ENCODE measurements at places on chromosomes 2 and 18. TPM values are rescaled to one million over a fixed set of nuclear protein-coding genes. Genes with fewer than 3 reads are reported as not detected.

Gene NEUROD1
- total RNA-seq = not detected

Gene ANO7
- 1.1 TPM for total RNA-seq

Gene PCARE
- total RNA-seq = not detected

Gene COL4A3
- not detected for total RNA-seq

Gene CRACDL
- 13.3 TPM for total RNA-seq

Gene KIF1A
- 0.13 TPM for total RNA-seq

Gene CRIM1
- 620 TPM for total RNA-seq

Gene RNU2-63P
- under 0.01 TPM for total RNA-seq

Gene CD226
- 0.13 TPM for total RNA-seq

Gene SULT1C4
- total RNA-seq = 4.1 TPM

Gene PROKR1
- total RNA-seq = not detected

Gene IL1A
- 5.5 TPM for total RNA-seq

Gene IL18R1
- total RNA-seq = 1.00 TPM

Gene TDRD15
- total RNA-seq = not detected

Gene ARHGEF33
- total RNA-seq = 0.07 TPM

Gene DLX1
- total RNA-seq = not detected

Gene ASXL3
- not detected for total RNA-seq

Gene GYPC
- total RNA-seq = 125 TPM

Gene VSNL1
- not detected for total RNA-seq

Gene WDR43
- 49.2 TPM for total RNA-seq

Gene CFAP210
- not detected for total RNA-seq

Gene UGT1A8
- not detected for total RNA-seq

Gene RAX
- not detected for total RNA-seq

Gene ZSWIM2
- not detected for total RNA-seq

Gene SLC9A4
- total RNA-seq = not detected

Gene VRK2
- 39.2 TPM for total RNA-seq

Gene GPBAR1
- total RNA-seq = not detected

Gene REG1B
- not detected for total RNA-seq

Gene LYPD6B
- not detected for total RNA-seq

Gene TMEM150A
- total RNA-seq = 13.6 TPM

Gene HOXD10
- 7.5 TPM for total RNA-seq

Gene ALPG
- total RNA-seq = 0.07 TPM

Gene SPP2
- total RNA-seq = not detected

Gene MYCN
- total RNA-seq = 0.39 TPM

Gene SERPINB10
- total RNA-seq = 3.4 TPM

Gene SALL3
- not detected for total RNA-seq

Gene ADD2
- 15.4 TPM for total RNA-seq

Gene CCBE1
- total RNA-seq = 3.5 TPM

Gene SERPINB3
- total RNA-seq = not detected

Gene PTPRM
- total RNA-seq = 36.9 TPM

Gene HOXD11
- total RNA-seq = 0.10 TPM

Gene PLB1
- 0.20 TPM for total RNA-seq

Gene RAPGEF4
- 7.2 TPM for total RNA-seq

Gene CCDC74B
- 1.8 TPM for total RNA-seq

Gene LRATD1
- 3.8 TPM for total RNA-seq

Gene VIT
- not detected for total RNA-seq

Gene MEP1B
- not detected for total RNA-seq

Gene ZNF396
- not detected for total RNA-seq

Gene SCN2A
- total RNA-seq = under 0.01 TPM

Gene ZNF513
- total RNA-seq = 6.8 TPM

Gene TTC21B
- total RNA-seq = 9.8 TPM

Gene TSPYL6
- total RNA-seq = not detected

Gene ALMS1
- total RNA-seq = 9.3 TPM

Gene UCN
- not detected for total RNA-seq

Gene OSR1
- not detected for total RNA-seq

Gene AMER3
- not detected for total RNA-seq

Gene CTLA4
- total RNA-seq = 0.30 TPM

Gene IL1RL2
- total RNA-seq = not detected

Gene SLC30A3
- 3.4 TPM for total RNA-seq
